Mammary microvascular endothelial cell (primary cell): ENCODE measurements at places on chromosomes 16 and 17. TPM values are rescaled to one million over a fixed set of nuclear protein-coding genes. Genes with fewer than 3 reads are reported as not detected.

The GLTPD2 gene
- not detected in 2 replicates for total RNA-seq

The ANKRD40CL gene
- total RNA-seq: not detected in 2 replicates

The ARHGAP23 gene
- total RNA-seq: 127 and 150 TPM in 2 replicates

The MYLK3 gene
- under 0.01 and 1.4 TPM in 2 replicates for total RNA-seq

The STAC2 gene
- not detected in 2 replicates for total RNA-seq

The CACNG1 gene
- total RNA-seq: not detected in 2 replicates

The ABCC3 gene
- total RNA-seq: 0.64 and 1.2 TPM in 2 replicates
